Articular chondrocyte of knee joint (primary cell): ENCODE measurements at places on chromosomes 12 and 14. TPM values are rescaled to one million over a fixed set of nuclear protein-coding genes. Genes with fewer than 3 reads are reported as not detected.

Gene SPIC
- not detected in 2 replicates for total RNA-seq

Gene DAZAP2
- total RNA-seq: 169 and 224 TPM in 2 replicates

Gene KRT86
- total RNA-seq: 0.54 and 2.0 TPM in 2 replicates

Gene GARIN6
- total RNA-seq: not detected in 2 replicates

Gene IGF1
- 1.7 and 6.4 TPM in 2 replicates for total RNA-seq

Gene TAS2R7
- 0.22 TPM in 1 of 2 replicates, not detected in the other for total RNA-seq

Gene WSCD2
- total RNA-seq: 0.54 and 2.7 TPM in 2 replicates

Gene TAS2R8
- total RNA-seq: 0.22 and 0.26 TPM in 2 replicates
